ENCODE measurements at places on chromosomes 6 and 20.

DNA sequence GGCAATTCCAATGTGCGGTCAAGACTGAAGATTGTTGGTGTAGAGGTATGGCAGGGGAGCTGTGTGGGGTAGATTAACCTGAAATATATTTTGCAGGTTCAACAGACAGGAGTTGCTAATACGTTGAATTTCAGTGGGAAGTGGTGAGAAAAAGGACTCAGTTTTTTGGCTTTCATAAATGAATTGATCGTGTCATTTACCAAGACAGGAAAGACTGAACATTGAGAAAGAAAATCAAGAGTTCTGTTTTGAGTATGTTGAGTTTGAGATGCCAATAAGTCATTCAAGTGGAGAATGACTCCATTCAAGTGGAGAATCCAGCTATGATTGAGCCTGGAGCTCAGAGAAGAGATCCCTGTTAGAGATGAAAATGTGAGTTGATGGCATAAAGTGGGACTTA, 31.1 kb downstream of the NFYA start:
- DNase-seq: no peak

DNA sequence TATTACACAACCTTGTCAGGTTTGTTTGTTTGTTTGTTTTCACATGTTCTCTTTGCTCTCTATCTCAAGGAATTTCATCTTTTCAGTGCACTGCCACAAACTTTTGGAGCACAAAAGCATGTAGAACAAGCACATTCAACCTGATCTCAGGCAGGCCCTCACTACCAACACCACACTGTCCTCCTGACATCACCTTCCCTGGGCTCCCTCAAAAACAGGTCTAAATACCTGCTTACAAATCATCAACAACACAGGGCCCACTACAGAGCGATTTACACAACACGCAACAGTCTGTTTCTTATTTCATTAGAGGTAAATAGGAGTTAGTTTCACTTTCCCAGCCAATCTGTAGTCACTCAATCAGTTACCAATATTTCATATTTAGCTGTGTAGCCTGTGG, 241.4 kb downstream of the EPHA7 start:
- DNase-seq: no peak

DNA sequence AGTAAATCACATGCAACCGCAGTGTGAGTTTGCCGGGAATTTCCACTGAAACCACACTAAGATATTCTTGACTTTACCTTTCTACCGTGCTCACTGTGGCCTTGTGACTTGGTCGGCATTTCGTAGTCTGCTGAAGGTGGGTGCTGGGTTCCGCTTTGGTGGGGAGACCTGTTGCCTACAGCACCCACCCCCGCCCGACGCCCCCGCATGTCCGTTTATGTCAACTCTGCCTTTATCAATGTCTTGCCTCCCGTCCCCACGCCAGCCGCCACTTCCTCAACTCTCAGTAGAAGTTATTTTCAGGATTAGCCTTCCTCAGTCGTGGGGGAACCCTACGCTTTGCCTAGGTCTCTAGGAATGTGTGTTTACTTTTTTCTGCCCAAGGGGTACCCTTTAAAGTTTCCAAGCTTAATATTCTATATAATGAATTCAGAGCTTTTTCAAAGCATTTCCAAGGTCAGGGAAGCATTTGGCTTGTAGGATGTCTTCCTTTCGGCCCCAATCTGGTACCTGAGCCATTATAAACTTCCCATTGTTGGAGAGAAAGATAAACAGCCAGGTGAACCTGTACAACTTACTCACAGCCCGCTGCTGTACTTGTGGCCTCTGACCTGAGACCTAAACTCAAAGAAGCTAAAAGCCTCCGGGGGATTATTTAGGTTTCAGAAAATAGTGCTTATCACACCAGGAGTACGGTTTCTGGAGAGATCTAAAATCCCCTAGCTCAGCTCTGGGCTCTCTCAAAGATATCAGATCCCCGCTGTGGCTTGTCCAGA, 54.2 kb downstream of the TBC1D7 start:
- no peak for DNase-seq

- no peak for DNase-seq
Observed at GRCh38 chr6:30334075-30334783, 7.5 kb downstream of the TRIM39 start.

DNA sequence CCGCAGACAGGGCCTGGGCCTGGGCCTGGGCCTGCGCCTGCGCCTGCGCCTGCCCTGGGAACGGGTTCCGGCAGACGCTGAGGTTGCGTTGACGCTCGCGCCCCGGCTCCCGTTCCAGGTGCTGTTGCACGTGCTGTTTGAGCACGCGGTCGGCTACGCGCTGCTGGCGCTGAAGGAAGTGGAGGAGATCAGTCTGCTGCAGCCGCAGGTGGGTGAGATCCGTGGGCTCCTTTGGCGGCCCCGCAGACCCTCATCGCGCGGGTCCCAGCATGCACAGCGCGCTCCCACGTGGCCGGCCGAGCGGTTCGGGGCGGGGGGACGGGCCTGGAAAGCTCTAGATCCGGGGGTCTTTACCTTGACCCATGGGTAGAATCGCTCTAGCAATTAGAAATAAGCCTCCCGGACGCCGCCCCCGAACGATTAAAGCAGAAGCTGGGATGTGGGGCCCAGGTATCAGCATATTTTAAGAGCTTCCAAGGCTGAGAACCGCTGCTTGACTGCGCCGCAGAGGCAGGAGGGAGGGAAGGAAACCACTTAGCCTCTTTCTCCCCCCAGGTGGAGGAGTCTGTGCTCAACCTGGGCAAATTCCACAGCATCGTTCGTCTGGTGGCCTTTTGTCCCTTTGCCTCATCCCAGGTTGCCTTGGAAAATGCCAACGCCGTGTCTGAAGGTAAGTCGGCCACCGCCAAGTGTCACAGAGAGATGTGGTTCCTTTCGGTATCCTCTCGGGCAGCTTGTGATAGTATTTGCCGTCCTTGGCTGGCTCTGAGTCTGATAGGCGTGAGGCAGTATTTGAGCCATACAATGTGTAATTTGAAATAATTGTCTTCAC, 508 bp downstream of the NOP56 start:
- DNase-seq: no peak

GRCh38 chr6:159042003-159042825, 2.6 kb downstream of the TAGAP start:
- no peak for DNase-seq

All from GM04503 (cell line).